ENCODE measurements at places on chromosomes 5 and 9. TPM values are rescaled to one million over a fixed set of nuclear protein-coding genes. Genes with fewer than 3 reads are reported as not detected.

The FAM114A2 gene
- 14.8 TPM for total RNA-seq

The MUSK gene
- total RNA-seq: not detected

The CCDC192 gene
- total RNA-seq: not detected

The DAPK1 gene
- total RNA-seq: 12.9 TPM

The TIMD4 gene
- total RNA-seq: 1.6 TPM

The MYMK gene
- total RNA-seq: not detected

The MLANA gene
- not detected for total RNA-seq

The INSL4 gene
- 15.8 TPM for total RNA-seq

The ENTREP1 gene
- 0.48 TPM for total RNA-seq

The HMHB1 gene
- not detected for total RNA-seq

The AQP3 gene
- total RNA-seq: 17.4 TPM

The CNTFR gene
- 0.08 TPM for total RNA-seq

The PCDHB15 gene
- total RNA-seq: 0.05 TPM

The GFI1B gene
- not detected for total RNA-seq

The PHF24 gene
- 0.26 TPM for total RNA-seq

The ABO gene
- total RNA-seq: not detected

The RMI1 gene
- total RNA-seq: 10.2 TPM
